CD4-positive, alpha-beta memory T cell (primary cell): ENCODE measurements at places on chromosomes 6 and 20. TPM values are rescaled to one million over a fixed set of nuclear protein-coding genes. Genes with fewer than 3 reads are reported as not detected.

LY6G5B gene
- total RNA-seq = 39.8 TPM

USP49 gene
- 2.4 TPM for total RNA-seq

- no peak overlapping the region for H3K4me3 ChIP-seq
- no peaks in the 10 kb centered on the region for H3K27me3 ChIP-seq
- no peaks in the 10 kb centered on the region for H3K36me3 ChIP-seq
Observed at GRCh38 chr6:134145786-134146185, 93.4 kb upstream of the SLC2A12 start.

DNA sequence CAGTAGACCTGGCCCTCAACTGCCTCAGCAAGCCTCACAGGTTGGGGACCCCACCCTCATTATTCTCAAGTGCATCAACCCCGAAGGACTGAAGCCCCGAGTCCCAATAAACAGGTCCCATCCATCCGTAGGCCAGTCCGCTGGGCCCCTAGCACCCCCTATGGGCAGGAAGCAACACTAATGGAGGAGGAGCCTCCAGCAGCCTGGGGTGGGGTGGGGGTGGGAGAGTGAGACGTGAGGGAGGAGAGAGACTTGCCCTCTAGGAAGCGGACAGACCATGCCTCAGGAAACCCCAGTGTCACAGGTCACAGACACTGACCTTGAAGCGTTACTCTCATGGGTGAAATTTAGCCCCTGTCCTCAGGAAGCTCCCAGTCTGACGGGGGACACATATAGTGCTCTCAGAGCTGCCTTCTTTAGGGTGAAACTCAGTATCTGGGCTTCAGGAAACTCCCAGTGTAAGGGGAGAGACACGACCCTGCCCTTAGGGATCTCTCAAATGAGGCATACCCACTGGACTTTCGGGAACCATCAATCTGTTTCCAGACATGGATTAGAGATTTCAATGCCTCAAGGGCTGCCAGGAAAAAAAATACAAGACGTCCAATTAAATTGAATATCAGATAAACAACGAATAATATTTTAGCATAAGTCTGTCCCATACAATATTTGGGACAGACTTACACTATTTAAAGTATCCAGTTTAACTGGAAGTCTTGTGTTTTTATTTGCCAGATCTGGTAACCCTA lies 125.8 kb downstream of the MRPL14 start:
- no peak overlapping the region for H3K27ac ChIP-seq
- H3K4me3 ChIP-seq = no peak overlapping the region
- H3K27me3 ChIP-seq = peaks cover 20% of the 10 kb centered on the region
- H3K36me3 ChIP-seq = no peaks in the 10 kb centered on the region
- H3K4me1 ChIP-seq = peaks cover 12% of the 10 kb centered on the region

GRCh38 chr6:36221674-36222073 lies 25.1 kb downstream of the BRPF3 start:
- no peak overlapping the region for H3K27ac ChIP-seq
- H3K4me1 ChIP-seq = peaks cover 5% of the 10 kb centered on the region
- H3K36me3 ChIP-seq = peaks cover 43% of the 10 kb centered on the region
- no peaks in the 10 kb centered on the region for H3K27me3 ChIP-seq

GRCh38 chr6:146891615-146892265 lies 293.0 kb downstream of the ADGB start:
- no peak for DNase-seq
- H3K4me3 ChIP-seq = no peak overlapping the region
- no peak overlapping the region for H3K27ac ChIP-seq
- no peaks in the 10 kb centered on the region for H3K4me1 ChIP-seq
- H3K27me3 ChIP-seq = no peaks in the 10 kb centered on the region

DNA sequence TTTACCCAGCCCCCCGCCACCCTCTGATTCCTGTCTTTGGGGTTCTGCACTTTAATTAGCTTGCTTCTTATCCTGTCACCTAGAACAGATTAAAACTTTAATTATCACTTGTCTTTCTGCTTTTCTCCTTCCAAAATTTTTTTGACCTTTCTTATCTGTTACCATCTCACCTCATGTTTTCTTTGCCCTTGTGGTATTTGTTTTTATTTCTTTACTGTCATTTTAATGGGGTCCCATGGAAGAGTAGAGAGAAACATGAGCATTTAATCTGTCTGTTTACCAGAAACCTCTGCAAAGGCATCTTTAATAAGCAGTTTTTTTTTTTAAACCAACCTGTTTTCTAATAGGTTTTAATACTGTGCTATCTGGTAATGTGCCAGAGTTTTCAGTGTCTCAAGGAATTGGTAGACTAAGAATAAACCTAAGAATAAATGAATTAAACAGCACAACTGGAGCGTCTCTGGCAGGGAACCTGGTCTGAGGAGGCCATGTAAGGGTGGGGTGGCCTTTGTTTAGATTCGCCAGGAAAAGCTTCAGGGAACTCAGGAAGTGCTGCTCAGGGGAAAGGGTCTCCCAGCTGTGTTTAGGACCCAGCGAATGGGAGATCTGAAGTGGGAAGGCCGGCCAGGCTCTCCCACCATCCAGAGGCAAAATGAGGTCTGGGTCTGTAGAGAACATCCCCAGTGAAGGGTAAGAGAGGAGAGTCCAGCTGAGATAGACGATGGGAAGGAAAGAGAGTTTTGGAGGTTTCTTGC lies 69.8 kb downstream of the ARID1B start:
- H3K4me1 ChIP-seq = peaks cover 87% of the 10 kb centered on the region
- H3K27me3 ChIP-seq = no peaks in the 10 kb centered on the region
- H3K27ac ChIP-seq = no peak overlapping the region

- DNase-seq = no peak
- H3K27ac ChIP-seq = no peak overlapping the region
- H3K4me3 ChIP-seq = no peak overlapping the region
- H3K36me3 ChIP-seq = no peaks in the 10 kb centered on the region
- no peaks in the 10 kb centered on the region for H3K4me1 ChIP-seq
Observed at GRCh38 chr20:24657878-24658620, 188.6 kb downstream of the SYNDIG1 start.

OLIG3 gene
- not detected for total RNA-seq
